Forelimb muscle (tissue), 1 donor: ENCODE measurements at places on chromosomes 2 and 18. TPM values are rescaled to one million over a fixed set of nuclear protein-coding genes. Genes with fewer than 3 reads are reported as not detected.

- no peak for DNase-seq
Measured at GRCh38 chr2:763766-764525, 86.7 kb upstream of the TMEM18 start.

DNA sequence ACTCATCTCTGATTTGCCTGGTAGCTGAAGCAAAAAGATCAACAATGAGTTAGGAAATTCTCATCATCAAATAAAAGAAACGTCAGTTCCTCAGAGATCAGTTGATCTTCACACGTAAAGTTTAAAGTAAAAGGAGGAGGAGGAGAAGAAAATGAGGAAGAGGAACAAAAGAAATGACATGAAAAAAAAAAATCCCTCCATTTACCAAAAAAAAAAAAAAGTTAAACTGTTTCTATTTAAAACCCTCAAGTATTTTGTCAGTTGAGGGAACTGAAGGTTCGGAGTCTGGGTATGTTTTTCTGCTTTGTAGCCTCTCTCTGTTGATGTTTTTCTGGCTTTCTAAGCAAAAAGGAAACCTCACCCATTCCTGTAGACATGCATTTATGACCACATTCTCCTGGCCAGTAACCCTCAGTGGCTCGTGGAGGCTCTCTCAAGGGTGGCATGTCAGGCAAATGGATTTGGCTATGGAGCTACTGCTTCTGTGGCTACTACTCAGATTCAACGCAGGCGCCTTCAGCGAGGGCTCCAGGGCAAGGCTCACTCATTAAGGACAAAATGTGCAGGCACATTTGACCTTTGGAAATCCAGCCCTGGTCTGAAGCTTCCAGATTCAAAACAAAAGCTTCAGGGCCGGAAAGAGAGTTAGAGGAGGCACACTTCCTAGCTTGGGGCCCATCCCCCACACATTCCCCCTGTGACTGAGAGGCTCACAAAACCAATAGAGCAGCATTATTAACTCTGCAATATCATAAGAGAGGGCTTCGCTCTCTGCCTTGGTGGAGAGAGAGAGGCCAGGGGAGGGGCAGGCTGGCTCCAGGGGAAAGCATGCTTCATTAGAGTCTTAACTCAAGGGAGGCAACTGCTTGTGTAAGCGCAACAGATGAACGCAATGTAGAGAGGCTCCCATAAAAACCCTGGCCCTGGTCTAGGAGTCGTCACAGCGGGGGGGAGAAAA, 22.3 kb downstream of the KLF7 start:
- no peak for DNase-seq

GRCh38 chr2:102000813-102001766, 9.3 kb downstream of the IL1R2 start:
- DNase-seq: no peak

DNA sequence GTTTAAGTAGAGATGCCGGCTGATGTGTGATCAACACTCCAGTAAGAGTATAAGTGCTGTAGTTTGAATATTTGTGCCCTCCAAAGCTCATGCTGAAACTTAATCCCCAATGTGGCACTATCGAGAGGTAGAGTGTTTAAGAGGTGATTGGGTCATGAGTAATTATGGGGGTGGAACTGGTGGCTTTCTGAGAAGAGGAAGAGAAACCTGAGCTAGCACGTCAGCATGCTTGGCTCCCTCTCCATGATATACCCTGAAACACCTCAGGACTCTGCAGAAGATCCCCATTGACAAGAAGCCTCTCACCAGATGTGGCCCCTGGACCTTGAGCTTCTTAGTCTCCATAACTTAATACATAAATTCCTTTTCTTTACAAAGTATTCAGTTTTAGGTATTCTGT, 584.8 kb downstream of the TSN start:
- DNase-seq: no peak

- no peak for DNase-seq
Measured at GRCh38 chr2:10972683-10973433, 61.1 kb downstream of the KCNF1 start.

DNA sequence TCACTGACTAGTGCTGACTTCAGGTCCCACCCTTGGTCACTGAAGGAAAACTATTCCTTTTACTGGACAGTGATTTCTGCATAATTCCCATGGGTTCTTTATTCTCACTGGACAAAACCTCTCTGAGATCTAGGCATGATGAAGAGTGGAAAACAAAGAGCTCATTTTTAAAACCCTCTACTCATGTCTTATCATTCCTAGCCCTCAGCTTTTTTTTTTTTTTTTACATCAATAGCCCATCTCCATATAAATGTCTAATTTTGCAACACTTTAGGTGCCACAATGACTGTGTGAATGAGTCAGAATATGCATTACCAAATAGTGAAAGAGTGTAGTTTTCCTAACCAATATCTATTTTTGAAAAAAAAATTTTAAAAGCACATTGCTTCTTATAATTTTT, 74.8 kb downstream of the TCF4 start:
- no peak for DNase-seq

CTLA4 gene
- polyA plus RNA-seq: 0.09 TPM

FAM110C gene
- 1.8 TPM for polyA plus RNA-seq
